Left lobe of liver (tissue), 2 donors: ENCODE measurements at places on chromosomes 11 and 22. TPM values are rescaled to one million over a fixed set of nuclear protein-coding genes. Genes with fewer than 3 reads are reported as not detected.

The CRYBB3 gene
- total RNA-seq = 0.91 TPM

DNA sequence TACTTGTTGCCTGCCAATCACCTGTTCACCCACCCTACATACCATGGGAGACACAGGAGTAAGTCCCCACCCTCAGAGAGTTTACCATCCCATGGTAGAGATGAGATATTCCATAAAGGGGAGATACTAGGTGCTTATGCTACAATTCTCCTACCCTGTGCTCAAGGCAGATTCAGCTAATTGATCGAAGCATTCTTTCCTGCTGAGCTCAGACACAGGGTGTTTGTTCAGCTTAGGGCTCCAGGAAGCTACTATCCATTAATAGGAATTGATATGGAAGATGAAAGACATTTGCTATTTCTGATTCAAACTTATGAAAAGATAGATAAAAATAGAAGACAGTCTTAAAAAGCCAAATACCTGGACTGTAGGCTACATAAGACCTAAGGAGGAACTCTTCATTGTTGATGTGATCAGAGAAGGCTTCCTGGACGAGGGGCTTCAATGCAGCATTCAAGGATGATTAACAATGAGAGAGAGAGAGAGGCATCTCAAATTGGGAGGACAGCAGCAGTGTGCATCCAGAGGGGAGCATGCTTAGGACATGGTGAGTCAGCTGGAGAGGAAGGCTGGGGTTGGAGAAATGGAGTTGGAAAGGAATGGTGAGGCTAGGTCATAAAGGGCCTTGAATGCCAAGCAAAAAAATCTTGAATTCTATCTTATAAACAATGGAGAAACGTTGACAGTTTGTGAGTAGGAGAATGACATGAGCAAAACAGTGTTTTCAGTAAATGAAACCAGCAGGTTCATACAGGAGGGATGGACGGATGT lies 15.0 kb downstream of the SYT13 start:
- no peak for DNase-seq

DNA sequence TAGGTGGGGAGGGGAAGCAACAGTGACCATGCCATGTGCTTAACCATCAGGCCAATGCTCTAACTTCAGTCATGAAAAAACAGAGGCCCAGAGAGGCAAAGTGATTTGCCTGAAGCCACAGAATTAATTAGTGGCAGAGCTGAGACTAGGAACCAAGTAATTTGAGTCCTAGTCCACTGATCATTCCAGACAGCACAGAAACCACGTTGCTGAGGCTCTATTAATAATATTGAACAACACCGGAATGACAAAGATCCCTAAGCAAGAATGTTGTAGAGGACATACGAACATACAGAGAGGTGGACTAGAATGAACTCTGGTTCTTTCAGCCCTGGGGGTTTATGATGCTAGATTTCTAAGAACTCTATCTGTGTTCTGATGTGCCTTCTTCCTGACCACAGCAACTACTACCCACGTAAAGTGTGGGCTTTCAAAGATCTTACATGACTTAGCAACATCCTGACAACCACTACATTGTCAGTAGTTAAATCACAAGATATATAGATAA lies 92.3 kb downstream of the GAB2 start:
- DNase-seq = no peak

- no peak for DNase-seq
These were observed 15.9 kb downstream of the PRSS23 start for GRCh38 chr11:86816251-86816726.

GRCh38 chr22:20450551-20450906 lies 12.9 kb upstream of the SCARF2 start:
- DNase-seq = no peak

- DNase-seq = no peak
These were observed 43.2 kb downstream of the SLCO2B1 start for GRCh38 chr11:75194147-75194546.

- DNase-seq = no peak
These were observed 36.9 kb downstream of the CHRDL2 start for GRCh38 chr11:74694136-74694930.
